Amniotic stem cell (primary cell): ENCODE measurements at places on chromosomes 1 and 21.

GRCh38 chr1:193520472-193520871 lies 334.1 kb upstream of the B3GALT2 start:
- DNase-seq = no peak

- DNase-seq = no peak
These were observed 35.4 kb downstream of the VPS45 start for GRCh38 chr1:150102986-150103385.

- DNase-seq = no peak
These were observed 785.8 kb upstream of the ADGRL4 start for GRCh38 chr1:79792219-79792930.

GRCh38 chr21:29647353-29647781 lies 292.4 kb downstream of the GRIK1 start:
- no peak for DNase-seq

DNA sequence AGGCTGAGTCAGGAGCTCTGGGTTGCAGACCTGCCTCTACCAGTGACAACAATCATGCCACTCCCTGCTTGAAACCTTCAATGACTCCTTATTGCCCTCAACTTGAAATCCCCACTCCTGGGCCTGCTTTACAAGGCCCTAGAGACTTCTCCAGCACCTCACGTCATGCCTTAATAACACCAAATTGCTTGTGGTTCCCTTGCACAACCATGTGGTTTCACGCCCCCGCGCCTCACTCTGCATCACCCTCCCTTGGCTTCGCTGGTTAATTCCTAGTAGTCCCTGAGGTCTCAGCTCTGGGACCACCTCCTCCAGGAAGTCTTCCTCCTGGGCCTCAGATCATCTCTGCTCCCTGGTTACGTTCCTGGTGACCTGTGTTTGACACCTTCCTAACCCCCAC lies 33.0 kb downstream of the EPHA2 start:
- no peak for DNase-seq

- no peak for DNase-seq
These were observed 1.8 kb downstream of the TRIM46 start for GRCh38 chr1:155175281-155175926.

GRCh38 chr1:69459244-69459643 lies 108.5 kb upstream of the LRRC7 start:
- no peak for DNase-seq

DNA sequence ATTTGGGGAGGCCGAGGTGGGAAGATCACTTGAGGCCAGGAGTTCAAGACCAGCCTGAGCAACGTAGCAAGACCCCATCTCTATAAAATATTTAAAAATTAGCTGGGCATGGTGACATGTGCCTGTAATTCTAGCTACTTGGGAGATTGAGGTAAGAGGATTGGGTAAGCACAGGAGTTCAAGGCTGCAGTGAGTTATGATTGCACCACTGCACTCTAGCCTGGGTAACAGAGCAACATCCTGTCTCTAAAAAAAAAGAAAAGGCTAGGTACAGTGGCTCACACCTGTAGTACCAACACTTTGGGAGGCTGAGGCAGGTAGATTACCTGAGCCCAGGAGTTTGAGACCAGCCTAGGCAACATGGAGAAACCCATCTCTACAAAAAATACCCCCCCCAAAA lies 35.7 kb upstream of the RCC1 start:
- no peak for DNase-seq
